Fibroblast of pulmonary artery (primary cell): ENCODE measurements at places on chromosomes 3 and 15.
A peak's percentile ranks its signal among the peaks of the same experiment; 100 is the strongest.

- DNase-seq, result no peak
Observed at GRCh38 chr15:78717956-78718656, 77.1 kb upstream of the CHRNB4 start.

DNA sequence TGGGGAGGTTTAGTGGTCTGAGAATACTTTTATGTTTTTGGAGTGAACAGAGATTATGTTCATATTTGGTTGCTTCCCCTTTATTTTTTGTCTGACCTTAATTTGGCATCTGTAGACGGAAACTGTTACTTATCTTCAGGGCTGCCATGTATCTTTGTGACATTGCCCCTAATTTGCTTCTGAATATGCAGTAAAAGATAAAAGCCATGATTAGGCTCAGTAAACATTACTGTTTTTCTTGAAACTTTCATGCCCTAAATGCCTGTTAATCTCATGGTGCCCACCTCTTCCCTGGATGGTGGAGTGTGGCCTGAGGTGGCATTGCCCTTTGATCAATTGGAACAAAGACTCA lies 106.7 kb downstream of the C3orf70 start:
- DNase-seq, result no peak

DNA sequence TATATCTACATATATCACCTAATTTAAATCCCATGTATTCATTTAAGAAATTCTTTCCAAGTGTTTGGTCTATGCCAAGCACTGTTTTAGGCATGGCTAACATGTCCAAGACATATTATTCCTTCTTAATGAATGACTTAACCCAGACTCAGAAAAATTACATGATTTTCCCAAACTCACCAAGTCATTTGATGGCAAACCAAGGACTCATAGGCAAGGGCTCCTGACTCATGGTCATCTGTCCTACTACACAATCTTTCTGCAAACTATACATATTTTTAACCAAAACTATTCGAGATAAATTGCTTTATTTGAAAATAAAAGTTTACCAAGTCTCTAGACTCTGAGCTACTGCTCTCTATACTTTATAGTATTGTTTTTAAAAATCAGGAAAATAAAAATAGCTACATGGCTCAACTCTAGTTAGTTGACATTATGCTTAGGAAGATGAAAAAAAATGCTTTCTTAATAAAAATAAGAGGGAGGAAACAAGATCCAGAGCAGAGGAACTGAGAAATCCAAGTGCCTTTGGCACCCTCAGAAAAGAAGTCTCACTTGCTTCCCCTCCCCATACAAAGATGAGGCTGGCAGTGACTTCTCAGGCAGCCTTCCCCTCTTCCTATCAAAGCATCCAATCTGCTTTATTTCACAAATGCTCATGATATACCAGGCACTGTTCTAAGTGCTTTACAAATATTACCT lies 182.2 kb downstream of the RSL24D1 start:
- DNase-seq, result no peak

DNA sequence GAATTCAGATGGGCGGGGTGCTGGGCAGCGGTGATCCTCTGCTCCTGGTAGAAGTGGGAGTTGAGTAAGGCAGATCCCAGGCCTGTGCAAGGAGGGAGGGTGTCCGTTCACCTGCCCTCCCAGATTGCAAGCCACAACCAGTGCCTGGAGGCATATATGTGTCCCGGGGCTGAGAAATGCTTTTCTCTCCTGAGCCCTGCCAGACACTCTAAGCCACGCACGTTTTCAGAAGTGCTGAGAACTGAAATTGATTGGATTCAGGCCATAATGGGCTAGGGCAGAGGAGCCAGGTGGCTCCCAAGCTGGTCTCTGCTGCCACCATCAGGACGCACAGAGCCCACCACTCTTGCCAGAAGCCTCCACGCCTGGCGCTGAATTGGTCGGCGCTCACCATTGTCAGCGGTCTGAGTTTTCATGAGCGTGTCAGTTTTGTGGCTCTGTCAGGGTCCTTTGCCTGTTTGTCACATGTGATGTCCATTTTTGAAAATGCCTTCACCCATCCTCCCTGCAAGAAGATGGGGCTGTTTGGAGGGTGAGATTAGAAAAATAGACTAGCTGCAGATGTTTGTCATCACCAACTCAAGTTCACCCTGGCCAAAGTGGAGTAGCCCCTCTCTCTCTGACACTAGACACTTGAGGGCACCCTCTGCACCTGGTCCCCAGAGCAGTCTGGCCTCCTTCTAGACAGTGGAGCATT lies 15.4 kb upstream of the BFSP2 start:
- peak; percentile 72 for DNase-seq

DNA sequence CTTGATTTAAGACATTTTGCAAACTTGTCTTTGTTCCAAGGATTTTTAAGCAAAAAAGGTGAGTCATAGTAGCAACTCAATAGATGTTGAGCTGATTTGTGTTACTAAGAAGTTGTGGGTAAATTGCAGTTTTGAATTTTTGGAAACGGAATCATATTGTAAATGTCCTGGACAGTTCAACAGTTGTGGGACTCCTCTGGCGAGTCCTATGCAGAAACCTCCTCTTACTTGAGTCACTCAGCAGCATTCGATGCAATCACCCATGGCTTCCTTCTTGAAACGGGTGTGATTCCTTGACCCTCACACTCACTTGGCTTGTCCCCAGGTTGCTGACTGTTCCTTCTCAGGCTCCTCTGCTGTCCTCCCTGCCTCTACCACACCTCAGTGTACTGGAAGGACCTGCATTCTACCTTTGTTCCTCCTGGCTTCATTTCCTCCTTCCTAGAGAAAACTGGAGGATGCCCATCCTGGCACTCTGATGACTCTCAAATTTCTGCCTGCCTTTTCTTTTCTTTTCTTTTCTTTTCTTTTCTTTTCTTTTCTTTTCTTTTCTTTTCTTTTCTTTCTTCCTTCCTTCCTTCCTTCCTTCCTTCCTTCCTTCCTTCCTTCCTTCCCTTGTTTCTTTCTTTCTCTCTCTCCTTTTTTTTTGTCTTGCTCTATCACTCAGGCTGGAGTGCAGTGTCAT lies 52.8 kb upstream of the DGKG start:
- peak; percentile 59 for DNase-seq

DNA sequence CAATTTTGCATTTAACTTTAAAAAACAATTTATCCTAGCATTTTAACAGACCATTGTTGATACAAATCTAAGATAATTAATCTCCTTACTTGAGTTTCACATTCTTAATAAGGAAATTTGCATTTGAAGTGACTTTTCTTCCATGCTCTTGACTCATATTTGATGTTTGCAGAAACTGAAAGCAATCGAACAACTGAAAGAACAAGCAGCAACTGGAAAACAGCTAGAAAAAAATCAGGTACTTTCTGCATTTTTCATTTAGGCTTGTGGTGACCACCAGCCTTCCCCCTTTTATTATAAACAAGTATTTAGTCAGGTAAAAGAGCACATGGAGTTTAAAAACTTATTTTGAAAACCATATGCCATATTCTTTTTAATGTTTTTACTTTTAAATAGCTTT lies 20.1 kb upstream of the SELENOT start:
- no peak for DNase-seq

GRCh38 chr15:48965972-48966371 lies 2.3 kb upstream of the SHC4 start:
- DNase-seq, result peak; percentile 85

- peak; percentile 26 for DNase-seq
Observed at GRCh38 chr15:36591536-36592411, 12.3 kb downstream of the CDIN1 start.

GRCh38 chr15:53448232-53449015 lies 311.0 kb downstream of the WDR72 start:
- DNase-seq, result no peak

- no peak for DNase-seq
Observed at GRCh38 chr15:78922527-78922926, 22.3 kb downstream of the CTSH start.

DNA sequence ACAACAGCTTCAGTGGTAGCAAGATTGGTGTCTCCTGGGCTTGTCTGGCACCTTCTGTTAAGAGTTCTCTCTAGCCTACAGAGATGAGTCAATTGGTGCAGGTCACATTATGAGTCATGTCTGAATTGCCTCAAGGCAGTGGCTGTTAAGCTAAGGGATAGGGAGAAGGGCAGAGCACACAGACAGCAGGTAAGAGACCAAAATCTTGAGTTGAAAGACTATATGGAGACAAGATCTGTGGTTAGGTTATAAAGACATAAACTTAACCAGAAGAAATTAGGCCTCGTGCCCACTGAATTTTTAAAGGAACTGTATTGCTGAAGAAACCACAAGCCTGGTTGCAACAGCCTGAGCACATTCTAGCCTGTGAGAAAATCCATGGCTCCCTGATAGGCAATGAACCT lies 19.2 kb upstream of the KPNA1 start:
- DNase-seq, result peak; percentile 62

DNA sequence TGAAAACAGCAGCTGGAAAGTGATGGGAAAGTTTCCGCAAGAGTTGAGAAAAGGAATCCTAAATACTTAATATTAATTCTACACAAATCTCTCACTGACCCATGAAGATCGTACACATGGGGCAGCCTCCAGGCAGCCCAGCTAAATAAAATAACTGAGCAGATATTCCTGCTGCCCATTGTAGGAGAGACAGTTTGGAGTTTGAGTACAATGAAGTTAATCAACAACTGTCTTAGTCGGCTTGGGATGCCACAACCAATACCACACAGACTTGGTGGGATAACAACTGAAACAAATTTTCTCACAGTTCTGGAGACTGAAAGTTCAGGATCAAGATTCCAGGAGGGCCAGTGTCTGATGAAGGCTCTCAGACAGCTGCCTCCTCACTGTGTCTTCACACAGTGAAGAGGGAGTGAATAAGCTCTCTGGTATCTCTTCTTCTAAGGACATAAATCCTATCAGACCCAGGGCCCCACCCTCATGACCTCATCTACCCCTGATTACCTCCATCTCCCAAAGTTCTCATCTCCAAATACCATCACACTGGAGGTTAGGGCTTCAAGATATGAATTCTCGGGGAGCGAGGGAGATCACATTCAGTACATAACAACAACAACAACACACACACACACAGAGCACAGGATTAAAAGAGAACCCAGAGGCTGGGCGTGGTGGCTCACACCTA lies 9.7 kb downstream of the TRPM7 start:
- peak; percentile 17 for DNase-seq

- DNase-seq, result no peak
Observed at GRCh38 chr3:151009981-151010380, 37.5 kb upstream of the CLRN1 start.

DNA sequence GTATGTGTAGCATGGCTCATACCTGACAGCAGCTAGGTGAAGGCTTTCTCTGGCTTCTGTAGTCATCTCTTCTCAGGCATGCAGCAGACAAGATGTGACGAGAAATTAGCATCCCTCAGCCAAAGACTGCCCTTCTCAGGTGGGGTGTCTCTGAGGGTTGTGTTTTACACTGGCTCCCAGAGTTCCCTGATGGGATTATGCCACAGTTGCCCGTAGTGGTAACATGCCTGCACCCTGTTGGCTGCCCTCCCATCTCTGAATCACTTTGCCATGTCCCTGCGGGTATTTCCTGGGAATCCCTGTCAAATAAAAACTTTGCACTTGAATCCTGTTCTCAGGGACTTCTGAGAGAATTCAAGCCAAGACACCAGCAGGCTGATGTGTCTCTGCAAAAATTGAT lies 70.5 kb downstream of the LRTM1 start:
- no peak for DNase-seq

GRCh38 chr3:51710631-51711351 lies 3.9 kb downstream of the GRM2 start:
- no peak for DNase-seq

DNA sequence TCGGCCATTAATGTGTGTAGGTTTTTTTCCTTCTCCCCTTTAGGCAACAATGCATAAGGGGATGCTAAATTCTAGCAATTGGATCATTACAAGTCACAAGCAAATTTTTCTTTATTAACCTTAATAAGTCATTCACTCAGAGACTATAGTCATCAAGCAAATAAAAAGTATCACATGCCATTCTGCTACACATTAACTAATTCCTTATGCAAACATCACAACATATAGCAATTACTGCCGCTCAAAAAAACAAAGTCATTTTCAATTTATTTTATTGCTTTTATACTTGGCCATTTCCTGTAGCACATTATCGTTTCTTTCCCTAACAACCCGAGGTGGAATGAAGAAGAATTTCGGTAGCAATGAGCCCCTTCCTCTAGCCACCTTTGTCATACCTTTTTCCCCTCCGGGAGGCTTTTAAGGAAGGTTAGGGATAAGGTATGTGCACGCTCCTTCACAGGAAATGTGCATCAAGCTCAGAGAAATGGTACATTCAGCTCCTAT lies 421.2 kb downstream of the TIGIT start:
- DNase-seq, result no peak

DNA sequence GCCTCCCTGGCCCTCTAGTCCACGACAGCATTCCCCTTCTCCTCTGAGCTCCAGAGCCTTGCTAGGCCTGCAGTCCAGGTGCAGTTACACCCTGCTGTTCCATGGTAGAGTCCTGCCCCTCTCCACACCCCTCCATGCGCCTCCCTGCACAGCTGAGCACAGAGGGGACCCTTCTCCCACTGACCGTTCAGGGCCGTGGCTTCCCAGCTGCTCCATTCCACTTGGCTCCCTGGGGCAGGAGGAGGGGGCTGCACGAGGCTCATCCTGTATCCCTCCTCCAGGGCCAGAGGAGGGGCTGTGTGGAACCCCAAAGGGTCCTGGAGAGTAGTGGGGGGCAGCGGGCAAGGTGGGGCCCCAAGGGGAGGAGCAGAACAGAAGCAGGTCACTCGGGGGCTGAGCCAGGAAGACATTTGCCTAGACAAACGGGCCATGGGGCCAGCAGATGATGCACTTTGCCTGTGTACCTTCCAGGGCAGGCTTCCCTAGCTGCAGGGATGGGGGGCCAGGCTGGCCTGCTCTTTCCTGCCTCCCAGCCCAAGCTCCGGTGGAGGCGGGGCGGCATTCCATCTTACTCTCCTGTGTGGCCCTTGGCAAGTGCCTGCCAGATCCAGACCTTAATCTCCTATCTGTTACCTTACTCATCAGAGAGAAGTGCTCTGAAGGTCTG lies 20.7 kb upstream of the GOLGA6C start:
- no peak for DNase-seq

GRCh38 chr3:128698211-128699047 lies 27.6 kb upstream of the RAB7A start:
- peak; percentile 18 for DNase-seq

DNA sequence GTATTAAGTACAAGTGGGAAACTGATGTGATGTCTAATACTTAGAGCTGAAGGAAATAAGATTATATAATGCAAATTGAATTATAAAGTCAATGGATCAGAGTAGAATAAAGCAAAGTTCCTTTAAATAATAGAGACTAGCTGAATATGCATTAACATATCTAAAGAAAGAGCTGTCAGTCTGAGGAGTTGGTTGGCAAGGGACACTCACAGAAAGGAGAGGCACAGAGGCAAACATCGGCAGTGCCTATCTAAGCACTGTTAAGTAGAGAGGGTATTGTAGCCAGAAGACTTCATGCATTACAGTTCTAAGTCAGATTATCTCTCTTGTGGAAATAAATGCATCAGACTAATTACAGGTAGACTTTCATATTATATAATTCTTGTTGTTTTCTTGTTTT lies 16.6 kb downstream of the NRG4 start:
- no peak for DNase-seq

- DNase-seq, result peak; percentile 11
Observed at GRCh38 chr15:79475306-79475705, 43.2 kb downstream of the MINAR1 start.

GRCh38 chr3:13709706-13710105 lies 160.8 kb downstream of the FBLN2 start:
- no peak for DNase-seq
